ENCODE measurements at places on chromosomes 12 and 14. TPM values are rescaled to one million over a fixed set of nuclear protein-coding genes. Genes with fewer than 3 reads are reported as not detected.

LUM gene
- 1,762 TPM for total RNA-seq

C1R gene
- 313 TPM for total RNA-seq

DHRS7 gene
- 66.6 TPM for total RNA-seq

TAS2R20 gene
- total RNA-seq: 5.4 TPM

NFE2 gene
- total RNA-seq: 2.7 TPM

TAS2R9 gene
- total RNA-seq: not detected

LHX5 gene
- total RNA-seq: not detected

USP44 gene
- under 0.01 TPM for total RNA-seq
